ENCODE measurements at places on chromosomes 16 and 17.

DNA sequence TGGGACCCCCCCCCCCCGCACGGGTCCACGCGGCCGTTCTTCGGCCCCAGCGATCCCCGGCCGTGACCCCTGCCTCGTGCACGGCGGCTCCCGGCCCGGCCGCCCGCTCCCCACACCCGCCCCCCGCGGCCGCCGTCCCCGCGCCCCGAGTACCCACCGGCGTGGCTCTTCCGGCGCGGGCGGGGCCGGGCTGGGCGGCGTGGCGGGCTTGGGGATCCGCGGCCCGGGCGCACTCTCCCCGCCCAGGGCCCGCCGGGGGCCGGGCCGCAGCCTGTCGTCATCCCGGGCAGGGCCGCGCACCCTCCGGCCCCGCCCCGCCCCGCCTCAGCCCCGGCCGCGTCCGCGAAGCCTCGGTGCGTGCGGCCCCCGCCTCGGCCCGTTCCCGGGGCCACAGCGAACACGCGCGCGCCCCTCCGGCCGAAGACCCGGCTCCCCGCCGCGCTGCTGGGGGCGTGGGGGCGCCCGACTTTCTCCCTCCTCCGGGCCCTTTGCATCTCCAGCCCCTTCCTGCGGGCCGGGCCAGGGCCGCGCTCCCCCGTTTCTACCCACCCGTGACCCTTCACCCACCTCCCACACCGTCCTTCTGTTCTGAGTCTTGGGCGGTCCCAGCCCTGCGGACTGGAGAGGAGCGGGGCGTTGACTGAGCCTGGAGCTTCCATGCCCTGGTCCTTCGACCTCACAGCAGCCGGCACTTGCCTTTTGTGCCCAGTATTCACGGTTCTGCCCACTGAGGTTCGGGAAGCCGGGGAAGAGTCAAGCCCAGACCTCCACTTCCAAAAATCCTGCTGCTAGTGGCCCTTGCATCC is 840 bp downstream of the MYO1C start:
- DNase-seq = no peak

GRCh38 chr17:34981538-34982241 is 1.4 kb downstream of the LIG3 start:
- no peak for DNase-seq

DNA sequence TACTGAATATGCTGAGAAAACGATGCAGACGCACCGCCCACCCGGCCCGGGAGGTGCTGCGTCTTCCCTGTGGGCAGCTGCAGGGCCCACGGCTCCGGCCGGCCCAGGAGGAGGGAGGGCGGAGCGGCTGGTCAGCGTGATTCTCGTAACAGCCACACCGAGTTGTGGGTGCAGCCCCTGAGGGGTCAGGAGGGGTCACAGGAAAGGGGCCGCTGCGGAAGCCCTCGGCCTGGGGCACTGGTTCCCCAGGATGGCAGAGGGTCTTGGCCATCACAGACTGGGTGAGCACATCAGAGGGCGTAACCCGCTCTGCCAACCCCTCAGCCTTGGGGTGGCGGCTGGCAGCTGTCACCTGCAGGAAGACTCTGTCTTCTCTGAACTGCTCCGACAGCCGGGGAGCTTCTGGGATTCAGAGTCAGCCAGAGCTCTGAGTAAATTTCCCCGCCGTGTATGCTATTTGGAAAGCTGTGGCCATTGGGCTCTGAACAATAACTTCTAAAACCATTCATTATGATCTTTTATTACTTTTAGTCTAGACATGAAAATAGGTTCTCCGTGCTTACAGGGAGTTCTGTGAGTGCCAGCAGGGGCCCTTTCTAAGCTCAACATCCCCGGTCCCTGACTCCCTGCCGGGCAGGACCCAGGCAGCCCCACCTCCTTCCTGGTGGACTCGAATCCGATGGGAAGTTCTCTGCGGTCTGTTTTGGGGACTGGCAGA is 87.4 kb upstream of the CHMP6 start:
- no peak for DNase-seq

GRCh38 chr16:85613604-85614337 is 649 bp downstream of the GSE1 start:
- DNase-seq = peak; percentile 36

- no peak for DNase-seq
These were observed 9.2 kb upstream of the KANSL1 start for GRCh38 chr17:46202424-46202823.

GRCh38 chr16:50651835-50652438 is 29.2 kb downstream of the SNX20 start:
- no peak for DNase-seq

- DNase-seq = no peak
These were observed 144.5 kb downstream of the CDH11 start for GRCh38 chr16:64977206-64977920.

GRCh38 chr16:4651827-4652226 is 27.2 kb downstream of the MGRN1 start:
- no peak for DNase-seq

- DNase-seq = no peak
These were observed 11.2 kb upstream of the CORO6 start for GRCh38 chr17:29633886-29634285.

DNA sequence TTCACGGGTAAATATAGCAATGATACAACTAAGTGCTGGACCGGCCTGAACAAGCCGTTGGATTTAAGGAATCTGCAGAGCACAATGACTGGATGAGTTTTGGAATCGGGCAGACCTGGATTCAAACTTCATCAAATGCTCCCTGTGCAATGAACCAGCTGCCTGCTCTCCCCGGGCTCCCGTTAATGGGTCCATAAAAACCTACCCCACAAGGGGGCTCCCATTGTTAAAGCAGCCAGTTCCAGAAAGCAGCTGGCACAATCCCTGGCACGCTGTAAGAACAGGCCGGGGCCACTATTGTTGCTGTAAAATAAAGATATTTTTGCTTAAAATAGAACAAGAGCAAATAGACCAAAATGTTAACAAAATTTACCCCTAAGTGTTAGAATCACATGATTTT is 131.9 kb downstream of the C16orf95 start:
- no peak for DNase-seq

DNA sequence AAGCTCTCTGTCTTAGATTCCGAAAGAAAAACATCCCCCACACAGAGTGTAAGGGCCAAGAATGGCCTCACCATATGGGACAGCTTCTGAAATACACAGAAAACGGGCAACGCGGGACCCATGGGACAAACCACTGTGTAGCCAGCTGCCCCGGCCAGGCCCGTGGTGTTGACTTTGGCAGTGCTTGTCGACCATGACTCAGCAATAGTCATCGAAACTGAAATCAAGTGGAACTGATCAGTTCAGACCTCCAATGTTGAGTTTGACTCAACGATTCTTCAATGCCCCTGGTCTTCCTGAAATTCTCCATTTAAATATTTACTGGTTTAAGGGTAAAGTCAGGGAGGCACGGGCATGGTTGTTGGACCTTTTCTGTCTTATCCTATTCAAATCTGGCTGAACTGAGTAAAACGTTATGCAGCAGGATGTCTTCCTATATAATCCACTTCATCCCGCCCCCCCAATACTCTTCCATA is 27.5 kb downstream of the ZFHX3 start:
- peak; percentile 87 for DNase-seq

GRCh38 chr17:33506889-33507650 is 214.0 kb upstream of the ASIC2 start:
- DNase-seq = no peak

DNA sequence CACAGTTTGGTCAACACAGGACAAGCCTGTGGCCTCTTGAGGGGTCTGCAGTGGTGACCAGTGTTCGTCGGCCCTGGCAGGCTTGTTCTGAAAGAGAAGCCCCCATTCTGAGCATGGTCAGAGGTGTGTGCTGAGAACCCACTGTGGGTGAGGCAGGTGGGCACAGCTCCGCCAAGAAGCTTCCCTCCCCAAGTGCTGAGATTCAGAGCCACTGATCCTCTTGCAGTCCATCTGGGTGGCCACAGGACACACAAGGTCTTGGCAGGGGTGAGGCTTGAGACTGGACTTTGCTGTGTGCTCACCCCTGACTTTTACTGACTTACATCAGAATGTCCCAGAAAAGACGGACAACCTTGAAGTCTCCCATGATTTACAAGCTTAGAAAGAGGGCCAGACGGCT is 18.7 kb downstream of the MPRIP start:
- DNase-seq = no peak

- no peak for DNase-seq
These were observed 3.4 kb downstream of the ZNF688 start for GRCh38 chr16:30567991-30568638.

GRCh38 chr16:88939245-88939971 is 37.6 kb downstream of the CBFA2T3 start:
- DNase-seq = no peak

DNA sequence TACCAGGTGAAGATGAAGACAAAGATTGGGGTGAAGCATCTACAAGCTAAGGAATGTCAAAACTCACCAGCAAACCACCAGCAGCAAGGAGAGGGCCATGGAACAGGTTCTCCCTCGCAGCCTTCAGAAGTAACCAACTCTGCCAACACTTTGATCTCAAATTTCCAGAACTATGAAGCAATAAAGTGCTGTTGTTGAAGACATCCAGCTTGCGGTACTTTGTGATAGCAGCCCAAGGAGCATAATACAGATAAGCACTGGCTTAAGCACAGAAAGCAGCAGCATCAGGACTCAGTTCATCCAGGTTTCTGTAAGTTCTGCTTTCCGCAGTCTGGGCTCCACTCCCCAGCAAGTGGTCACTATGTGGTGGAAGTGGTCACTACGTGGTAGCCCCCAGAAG is 16.0 kb upstream of the CDRT4 start:
- DNase-seq = no peak

- DNase-seq = no peak
These were observed 109.1 kb downstream of the MSI2 start for GRCh38 chr17:57365420-57365819.

DNA sequence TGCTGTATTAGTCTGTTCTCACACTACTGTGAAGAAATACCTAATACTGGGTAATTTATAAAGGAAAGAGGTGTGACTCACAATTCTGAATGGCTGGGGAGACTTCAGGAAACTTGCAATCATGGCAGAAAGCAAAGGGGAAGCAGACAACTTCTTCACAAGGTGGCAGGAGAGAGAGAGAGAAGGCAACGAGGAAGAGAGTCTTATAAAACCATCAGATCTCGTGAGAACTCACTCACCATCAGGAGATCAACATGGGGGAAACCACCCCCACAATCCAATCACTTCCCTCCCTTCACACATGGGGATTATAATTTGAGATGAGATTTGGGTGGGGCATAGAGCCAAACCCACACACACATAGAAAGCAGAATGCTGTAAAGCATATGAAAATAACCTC is 896.2 kb downstream of the CDH11 start:
- DNase-seq = no peak

DNA sequence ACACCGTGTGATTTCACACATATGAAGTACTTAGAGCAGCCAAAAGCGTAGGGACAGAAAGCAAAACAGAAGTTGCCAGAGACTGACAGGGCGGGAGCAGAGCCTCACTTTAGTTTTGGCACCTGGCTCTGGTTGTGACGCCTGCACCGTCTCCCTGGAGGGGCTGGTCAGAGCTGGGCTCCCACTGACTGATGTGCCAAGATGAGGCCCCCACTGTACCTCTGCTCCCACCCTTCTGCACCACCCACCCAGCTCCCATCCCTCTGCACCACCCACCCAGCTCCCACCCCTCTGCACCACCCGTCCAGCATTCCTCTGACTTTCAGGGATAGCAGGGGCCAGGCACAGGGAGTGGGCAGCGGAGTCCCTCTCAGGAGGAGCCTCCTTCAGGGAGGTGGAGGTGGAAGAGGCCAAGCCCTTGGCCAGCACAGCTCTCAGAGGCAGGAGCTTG is 3.2 kb upstream of the PRSS21 start:
- DNase-seq = no peak

DNA sequence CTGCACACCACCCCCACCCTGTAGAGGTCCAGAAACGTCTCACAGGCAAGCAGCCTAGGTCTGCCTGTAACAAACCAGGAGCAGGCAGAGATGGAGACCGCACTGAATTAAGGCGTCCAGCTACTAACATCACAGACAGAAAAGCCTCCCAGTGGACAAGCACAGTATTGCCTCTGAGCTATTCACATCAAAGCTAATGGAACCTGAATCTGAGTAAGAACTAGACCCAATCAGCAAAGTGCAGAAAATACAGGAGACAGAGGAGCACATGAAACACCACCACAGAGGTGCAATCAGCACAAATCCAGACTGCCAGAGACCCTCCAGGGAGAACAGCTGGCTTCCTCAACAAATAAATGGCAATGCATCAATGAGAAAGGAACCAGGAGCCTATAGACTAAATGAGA is 22.2 kb upstream of the PEMT start:
- peak; percentile 96 for DNase-seq

DNA sequence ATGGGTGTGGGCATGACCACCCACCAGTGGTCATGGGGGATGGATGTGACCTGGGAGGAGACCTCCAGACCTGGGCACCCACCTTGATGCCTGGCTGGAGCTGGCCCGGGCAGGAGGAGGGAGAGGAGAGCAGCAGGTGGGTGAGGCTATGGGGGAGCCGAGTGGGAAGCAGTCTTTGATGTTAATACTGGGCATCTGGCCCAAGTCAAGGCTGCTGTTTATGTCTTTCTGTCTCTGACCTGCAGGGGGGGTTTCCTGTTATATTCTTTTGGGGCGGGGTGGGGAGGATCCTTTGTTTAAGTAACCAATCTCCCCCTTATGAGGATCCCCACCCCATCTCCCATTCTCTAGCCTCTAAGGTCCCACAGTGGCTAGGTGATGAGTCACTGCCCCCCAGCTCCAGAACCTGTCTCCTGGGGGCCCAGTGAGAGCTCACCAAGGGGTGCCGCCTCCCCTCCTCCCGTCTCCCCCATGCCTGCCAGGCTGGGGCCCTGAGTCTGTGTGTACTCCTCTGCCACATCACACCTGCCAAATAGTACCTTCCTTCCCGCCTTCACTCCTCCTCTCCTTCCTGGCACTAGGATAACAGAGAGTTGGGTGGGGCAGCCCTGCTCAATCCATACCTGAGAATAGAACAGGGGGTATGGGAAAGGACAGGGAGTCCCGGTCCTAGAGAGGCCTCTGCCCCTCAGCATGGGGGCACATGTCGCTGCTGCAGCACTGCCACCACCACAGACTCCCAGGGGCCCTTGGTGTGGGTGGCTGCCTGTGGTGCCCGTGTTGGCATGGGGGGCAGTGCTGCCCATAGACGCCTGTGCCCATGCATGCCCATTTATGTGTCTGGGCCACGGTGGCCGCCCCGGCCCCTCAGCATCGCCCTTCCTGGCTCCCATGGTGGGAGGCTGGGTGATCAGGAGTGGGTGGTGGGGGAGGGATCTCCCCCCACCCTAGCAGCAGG is 7.3 kb downstream of the THRA start:
- DNase-seq = peak; percentile 64

DNA sequence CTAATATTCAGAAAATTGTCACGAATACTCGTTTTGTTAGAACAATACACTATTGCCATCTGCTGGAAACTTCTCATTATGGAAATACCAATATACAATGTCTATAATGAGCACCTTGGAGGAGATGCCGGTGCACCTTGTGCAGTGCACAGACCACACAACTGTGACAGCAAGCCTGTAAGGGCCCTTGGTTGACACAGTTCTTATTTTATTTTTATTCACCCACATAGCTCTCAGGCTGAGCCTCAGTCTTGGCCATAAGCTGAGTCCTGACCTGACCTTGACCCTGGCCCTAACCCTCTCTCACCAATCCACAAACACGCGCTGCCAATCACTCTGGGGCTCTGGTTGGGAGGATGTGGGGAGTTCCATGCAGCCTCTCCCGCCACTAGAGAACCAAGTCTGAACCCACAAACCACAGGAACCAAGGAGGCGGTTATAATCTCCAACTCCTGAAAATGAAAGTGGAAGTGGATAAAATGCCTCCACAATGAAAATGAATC is 7.6 kb downstream of the AIPL1 start:
- DNase-seq = no peak

Measured in SJCRH30 (cell line).